ENCODE measurements at places on chromosomes 6 and 20.

GRCh38 chr6:10441004-10441654 lies 26.3 kb upstream of the TFAP2A start:
- DNase-seq: peak; percentile 23

DNA sequence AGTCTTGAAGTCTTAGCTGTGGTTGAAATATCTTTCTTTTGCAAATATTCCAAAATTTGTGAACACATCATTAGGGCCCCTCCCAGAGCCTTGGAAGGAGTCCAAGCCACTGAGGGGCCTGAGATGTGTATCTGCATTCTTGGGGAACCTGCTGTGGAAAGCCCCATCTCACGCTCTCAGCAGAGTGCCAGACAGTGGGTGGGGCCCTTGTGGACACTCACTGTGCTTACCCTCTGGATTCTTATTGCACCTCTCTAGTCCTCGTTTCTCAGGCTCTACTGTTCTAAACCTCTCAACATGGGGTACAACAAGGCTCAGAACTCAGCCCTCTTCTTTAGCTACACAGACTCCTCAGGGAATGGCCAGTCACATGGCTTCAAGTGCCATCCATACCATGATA lies 416.2 kb upstream of the CDH4 start:
- DNase-seq: no peak

DNA sequence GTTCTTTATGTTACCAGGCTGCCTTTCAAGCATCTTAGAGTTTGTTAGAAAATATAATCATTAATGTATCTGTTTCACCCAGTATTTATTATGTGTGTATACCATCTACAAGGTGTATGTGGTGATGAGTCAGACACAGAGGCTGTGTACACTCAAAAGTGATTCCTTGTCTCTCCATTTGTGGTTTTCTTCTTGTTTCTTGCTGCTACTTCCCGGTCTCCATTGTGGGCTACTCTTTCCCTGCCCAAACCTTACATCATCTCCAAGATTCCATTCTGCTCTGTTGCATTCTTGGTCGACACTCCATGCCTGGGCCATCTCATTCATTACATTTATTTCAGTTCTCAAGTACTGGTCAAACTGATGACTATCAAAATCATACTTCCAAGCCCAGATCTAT lies 182.2 kb upstream of the STXBP5 start:
- DNase-seq: no peak

DNA sequence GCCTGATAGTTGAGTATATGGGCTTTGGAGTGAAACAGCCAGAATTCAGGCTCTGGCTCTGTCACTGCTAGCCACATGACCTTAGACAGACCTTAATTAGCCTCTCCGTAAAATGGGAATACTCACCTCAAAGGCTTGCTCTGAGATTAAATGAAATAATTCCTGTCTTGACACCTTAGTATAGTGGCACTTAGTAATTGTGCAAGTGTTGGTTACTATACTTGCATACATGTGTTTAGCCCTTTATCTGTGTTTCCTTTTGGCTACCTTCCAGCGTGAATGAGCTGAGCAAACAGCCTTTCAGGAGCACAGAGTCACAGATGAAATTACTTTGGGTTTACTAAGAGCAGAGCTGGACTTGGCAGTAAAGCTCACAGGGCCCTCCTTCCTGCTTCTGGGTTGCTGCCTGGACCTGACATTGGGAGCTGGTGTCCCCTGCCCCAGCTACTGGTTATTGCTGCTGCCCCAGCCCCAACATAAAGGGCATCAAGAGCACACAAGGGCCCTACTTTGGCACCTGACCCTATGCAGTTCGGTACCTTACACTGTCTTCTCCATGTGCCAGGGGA lies 32.8 kb downstream of the CD164 start:
- no peak for DNase-seq
